Left ventricle myocardium superior (tissue), 1 donor: ENCODE measurements at places on chromosomes 5 and 9.

- peak; percentile 45 for DNase-seq
Observed at GRCh38 chr5:126182971-126183695, 240.1 kb upstream of the GRAMD2B start.

GRCh38 chr5:137192293-137192743 is 306.8 kb downstream of the SPOCK1 start:
- no peak for DNase-seq

DNA sequence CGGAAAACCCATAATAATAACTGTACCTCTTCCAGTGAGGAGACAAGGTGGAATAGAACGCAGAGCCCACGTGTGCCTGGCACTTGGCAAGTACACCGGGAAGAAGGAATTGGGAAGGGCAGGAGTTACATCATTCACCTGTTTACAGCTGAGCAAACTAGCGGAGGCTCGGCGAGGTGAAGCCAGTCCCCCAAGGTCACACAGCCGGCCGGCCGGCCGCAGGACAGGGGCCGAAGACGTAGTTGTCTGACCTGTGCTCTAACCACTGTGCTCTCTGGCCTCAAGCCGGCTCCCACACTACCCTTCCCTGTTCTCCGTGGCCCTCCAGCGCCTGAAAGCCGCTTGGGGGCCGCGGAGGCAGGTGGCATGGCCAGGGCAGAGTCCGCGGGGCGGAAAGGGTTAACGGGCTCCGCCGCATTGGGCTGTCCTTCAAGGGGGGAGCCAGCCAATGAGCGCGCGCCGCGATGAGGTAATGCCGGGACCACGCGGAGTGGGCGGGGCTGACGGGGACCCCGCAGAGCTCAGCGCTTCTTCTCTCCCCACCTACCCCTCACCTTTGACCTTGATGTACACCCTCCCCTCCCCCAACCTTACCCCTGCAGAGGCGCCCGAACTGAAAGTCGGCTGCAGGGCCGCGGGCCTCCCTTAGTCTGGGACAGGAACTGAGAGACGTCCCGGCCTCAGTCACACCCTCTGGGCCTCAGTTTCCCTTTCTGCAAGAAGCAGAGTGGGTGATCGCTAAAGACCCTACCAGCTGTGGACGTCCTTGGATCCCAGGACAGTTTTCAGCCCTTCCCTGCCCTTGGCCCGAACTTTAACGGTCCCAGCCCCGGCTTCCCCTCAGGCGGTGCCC is 125.1 kb downstream of the C9orf50 start:
- peak; percentile 99 for DNase-seq

GRCh38 chr9:86491468-86492266 is 137.5 kb upstream of the TUT7 start:
- no peak for DNase-seq
